ENCODE measurements at places on chromosomes 12 and 14.

DNA sequence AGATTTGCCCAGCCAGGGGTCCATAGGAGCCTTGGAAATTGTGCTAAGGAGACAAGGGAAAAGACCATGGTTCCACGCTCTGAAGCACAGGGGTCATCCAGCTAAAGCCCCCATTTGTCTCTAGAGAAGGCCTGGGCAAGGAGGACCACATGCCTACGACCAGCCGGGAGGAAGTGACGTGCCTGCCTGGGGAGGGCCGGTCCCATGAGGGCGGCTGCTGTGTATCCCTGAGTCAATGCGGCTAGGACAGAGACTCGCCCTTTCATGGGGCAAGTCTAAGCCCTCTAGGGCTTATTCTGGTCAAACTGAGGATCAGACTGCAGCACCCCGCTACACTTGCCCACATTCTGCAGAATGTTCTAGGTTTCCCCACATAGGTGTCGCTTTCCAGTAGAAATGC is 20.6 kb upstream of the RIN3 start:
- DNase-seq: no peak

GRCh38 chr12:91772411-91772810 is 373.2 kb downstream of the BTG1 start:
- no peak for DNase-seq

GRCh38 chr12:11778713-11779685 is 129.5 kb downstream of the ETV6 start:
- no peak for DNase-seq

DNA sequence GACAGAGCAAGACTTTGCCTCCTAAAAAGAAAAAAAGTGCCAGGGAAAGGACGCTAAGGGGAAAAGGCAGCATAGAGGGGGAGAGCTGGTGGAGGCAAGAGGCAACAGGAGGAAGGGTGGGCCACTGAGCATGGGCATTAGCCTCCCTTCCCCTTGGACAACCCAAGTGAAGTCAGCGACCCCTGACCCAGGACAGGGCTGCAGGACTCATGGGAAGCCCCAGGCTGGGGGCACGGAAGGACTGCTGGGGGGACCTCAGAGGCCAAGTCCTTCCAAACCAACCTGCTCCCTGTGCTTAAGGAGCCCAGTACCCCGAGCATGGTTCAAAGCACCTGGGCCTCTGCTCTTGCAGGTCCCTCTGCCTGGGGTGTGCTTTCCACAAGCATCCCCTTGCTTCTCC is 27.5 kb downstream of the CMKLR1 start:
- no peak for DNase-seq

GRCh38 chr12:15763328-15763727 is 25.9 kb downstream of the EPS8 start:
- DNase-seq: no peak

- DNase-seq: no peak
Measured at GRCh38 chr14:48874711-48875110, 711.5 kb downstream of the RPS29 start.

DNA sequence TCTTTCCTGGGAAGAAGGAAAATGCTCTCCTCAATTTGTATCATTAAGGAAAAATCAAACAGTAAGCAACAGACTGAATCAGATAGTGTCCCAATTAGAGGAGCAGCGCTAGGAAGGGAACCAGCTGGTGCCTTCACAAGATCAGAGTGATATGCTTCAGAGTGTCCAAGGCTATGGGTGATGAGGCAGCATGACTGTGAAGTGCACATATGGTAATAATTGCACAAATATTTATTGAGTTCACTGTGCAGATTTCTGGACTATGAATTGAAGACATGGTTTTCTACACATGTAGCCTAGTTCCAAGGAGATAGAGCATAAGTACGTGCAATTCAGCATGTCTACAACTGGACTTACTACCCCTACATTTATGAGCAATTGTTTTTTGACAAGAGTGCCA is 78.8 kb upstream of the EVL start:
- no peak for DNase-seq

DNA sequence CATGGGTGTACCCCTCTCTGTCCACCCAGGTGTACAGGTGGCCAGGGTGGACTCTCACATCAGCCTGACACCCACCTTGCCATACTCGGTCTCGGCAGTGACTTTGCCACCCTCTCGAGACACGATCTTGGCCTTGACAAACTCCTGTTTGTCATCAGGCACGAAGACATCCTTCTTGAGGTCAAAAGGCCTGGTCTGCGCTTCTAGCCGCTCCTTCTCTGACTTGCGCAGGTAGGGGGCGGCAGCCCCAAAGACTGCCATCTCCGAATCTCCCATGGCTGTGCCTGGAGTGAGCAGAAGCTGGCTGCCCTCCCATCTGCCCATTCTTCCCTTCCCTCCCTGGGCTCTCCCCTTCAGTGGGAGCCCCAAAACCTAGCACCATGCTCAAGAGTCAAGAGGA is 2.0 kb downstream of the MYH7 start:
- no peak for DNase-seq

GRCh38 chr12:4228122-4228580 is 45.4 kb upstream of the CCND2 start:
- no peak for DNase-seq

DNA sequence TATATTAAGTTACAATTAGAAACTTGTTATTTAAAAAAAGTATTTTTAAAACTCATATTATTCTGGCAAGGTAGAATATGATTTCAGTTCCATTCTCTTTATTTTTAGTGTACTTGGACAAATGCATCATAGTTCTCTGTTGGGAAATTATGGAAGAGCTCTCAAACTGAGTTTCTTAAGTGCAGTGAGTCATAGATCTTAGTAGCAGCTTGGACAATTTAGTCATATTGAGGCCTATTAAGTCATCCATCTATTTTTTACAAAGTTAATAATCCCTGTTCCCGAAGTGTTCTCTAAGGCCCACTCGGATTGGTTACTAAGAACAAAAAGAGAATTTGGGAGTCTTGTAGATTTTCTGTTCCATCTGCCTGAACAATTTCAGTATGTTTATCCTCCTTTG is 113.9 kb downstream of the ANO4 start:
- DNase-seq: no peak

DNA sequence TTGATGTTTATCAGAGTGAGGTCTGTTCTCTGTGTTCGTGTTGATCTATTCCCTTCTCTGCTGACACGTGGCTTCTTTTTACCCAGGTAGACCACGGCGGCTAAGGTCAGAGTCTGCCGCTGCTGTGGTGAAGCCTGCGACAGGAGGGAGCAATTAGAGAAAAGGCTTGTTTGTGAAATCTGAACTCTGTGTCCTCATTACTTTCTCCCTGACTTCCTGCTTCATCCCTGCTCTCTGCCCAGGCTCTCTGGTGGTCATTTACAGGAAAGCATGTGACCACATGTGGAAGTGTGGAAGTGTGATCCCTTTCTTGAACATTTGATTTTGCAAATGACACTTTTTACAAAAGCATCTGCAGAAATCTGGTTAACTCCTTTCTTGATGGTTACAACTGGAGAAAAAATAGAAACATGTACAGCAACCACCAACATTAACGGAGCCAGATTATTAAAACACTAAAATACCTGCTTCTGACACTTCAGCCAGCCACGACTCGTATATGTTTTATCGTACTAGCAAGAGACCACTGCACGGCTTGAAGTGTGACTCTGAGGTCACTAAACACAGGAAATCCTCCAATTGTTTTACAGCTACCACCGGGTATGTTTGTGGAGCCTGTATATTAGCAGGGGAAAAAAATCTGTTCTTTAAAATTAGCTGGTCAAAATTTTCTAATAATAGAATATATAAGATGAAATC is 388.6 kb upstream of the TMPO start:
- peak; percentile 34 for DNase-seq

DNA sequence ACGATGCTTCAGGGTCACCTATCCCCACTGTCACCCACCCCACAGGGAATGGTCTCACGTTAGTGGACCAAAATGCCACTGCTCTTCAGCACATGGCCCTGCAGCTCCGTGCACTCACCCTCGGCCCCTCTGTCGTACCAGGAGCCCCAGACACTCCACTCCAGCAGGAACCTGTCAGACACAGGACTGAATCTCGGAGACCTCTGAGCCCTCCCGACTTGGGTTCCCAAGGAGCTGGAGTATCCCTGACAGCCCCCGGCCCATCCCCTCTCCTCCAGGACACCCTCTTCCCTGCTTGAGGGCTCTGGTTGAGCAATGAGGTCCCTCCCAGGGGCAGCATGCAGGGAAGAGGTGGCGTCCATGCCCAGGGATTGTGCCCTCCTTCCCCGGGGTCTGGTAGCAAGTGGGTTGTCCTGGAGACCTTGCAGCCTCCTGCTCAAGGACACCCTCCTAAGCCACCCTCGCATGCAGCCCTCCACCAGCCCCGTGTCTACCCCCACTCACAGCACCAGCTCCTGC is 20.4 kb upstream of the LRTM2 start:
- DNase-seq: no peak

DNA sequence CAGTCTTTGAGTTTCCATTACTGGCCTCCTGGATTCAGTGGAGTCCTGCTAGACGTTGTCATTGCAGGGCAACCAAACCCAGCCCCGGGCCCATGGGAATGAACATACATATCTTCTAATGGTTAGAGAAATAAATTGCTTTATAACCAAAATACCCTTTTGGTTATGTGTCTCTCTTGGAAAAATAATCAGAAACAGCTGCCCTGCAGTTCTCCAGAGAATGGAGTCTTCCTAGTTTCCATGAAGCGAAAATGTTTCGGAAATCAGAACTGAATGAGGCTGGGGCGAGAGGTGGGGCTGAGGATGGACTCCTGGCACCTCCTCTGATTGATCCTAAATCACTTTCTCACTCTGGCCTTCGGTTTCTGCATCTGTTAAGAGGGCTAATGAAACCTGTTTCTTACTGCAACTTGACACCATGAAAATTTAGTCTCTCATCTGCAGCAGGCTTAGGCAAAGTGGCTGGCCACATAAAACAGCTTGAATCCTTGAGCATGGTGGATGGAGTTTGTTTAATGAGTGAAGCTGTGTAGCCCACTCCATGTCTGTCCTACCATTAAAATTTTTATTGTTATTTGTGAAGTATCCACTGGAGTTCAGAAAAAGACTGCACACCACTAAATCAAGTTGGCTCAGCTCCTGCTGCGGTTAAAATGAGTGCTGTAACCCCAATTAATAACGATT is 198.9 kb downstream of the CACNA1C start:
- no peak for DNase-seq

DNA sequence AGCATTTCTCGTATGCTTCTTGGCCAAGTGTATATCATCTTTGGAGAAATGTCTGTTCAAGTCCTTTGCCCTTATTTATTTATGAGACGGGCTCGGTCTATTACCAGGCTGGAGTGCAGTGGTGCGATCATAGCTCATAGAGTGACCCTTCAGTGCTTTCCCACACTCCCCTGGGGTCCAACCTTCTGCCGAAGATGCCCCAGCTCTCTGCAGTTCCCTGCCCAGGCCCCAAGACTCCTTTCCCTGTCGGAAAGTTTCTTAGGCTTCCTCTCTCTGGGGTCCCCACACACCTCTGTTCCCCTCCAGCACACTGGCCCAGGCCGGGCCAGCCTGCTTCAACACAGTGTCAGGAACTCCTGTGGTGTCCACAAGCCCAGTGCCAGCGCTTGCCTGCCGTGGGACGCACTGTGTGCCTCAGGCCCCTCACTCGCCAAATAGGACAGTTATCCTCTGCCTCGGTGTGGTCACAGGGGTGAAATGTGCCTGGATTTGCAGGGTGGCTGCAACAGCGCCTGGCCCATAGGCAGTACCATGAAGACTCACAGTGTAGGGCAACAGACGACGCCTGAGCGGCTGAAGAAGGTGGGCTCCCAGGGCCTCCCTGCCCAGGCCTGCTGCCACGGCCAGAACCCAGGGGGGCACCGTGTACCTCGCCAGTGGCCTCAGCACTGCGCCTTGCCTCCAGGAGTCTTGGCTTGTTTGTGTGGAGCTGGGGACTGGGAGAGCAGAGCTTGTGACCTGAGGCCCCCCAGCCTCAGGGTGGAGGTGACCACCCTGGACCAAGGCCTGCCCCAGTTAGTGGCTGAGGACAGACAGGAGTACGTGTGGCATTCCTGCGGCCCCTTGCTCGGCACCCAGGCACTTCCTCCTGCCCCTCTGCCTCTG is 4.9 kb upstream of the ASPG start:
- no peak for DNase-seq

DNA sequence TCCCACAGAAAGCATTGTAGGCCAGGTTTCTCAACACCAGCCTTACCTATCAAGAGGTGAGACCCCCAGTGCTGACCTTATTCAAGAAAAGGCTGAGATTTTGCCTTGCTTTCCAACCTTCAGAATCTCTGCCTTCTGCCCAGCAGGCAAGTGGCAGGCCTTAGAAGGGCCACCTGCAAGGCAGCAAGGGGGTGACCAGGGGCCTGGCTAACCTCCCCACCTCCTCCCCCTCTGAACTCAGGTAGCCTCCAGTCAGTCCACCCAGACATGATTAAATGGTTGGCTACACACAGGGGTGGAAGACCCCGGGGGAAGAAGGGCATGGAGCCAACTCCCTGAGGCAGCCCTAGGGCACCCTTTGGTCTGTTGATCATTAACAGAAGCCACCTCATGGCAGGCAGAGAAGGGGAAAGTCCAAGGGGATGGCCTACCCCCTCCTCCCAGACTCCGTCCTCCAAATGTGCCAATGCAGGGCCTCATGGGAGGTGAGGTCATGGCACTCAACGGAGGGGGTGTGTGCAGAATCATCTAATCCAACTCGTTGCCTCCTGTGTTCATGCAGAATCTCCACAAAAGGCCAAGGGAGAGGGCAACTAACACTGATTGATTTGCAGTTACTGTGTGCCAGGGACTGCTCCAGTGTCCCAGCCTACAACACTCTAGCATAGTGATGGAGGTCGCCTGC is 8.5 kb downstream of the ZFP36L1 start:
- peak; percentile 93 for DNase-seq

DNA sequence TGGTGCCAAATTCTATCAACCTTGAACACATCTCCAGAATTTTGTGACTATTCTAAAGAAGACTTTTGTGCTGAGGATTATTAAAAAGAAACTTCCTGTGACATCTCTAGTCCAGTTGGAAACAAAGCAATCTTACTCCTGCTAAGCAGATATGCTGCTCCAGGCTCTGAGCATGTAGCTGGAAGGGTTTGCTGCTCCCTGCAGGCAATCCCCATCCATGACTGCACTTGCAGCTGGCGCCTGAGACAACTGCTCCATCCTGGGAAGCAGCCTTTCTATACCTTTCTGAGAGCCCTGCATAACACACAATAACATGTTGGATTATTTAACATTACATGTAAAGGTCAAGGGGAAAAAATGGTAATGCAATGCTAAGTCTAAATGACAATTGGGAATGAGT is 105.1 kb downstream of the NDUFA12 start:
- DNase-seq: no peak

DNA sequence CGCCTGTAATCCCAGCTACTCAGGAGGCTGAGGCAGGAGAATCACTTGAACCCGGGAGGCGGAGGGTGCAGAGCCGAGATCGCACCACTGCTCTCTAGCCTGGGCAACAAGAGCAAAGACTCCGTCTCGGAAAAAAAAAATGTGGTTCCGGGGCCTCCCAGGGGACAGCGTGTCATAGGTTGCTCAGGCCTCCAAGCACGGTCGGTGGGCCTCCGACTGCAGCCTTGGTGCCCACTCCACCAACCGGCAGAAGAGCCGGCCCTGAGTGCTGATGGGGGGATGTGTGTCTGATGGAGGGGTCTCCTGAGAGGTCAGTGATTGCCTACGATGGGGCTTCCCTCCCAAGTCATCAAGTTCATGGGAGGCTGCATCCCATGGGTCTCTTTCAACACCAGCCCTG is 15.9 kb downstream of the ZFYVE21 start:
- no peak for DNase-seq

GRCh38 chr12:50620109-50620977 is 115.6 kb downstream of the DIP2B start:
- DNase-seq: no peak

- DNase-seq: peak; percentile 71
Measured at GRCh38 chr12:96237465-96238077, 43.4 kb downstream of the ELK3 start.

GRCh38 chr12:26188641-26189040 is 6.7 kb upstream of the SSPN start:
- DNase-seq: no peak
